ENCODE measurements at places on chromosomes 12 and 14. TPM values are rescaled to one million over a fixed set of nuclear protein-coding genes. Genes with fewer than 3 reads are reported as not detected.

DNA sequence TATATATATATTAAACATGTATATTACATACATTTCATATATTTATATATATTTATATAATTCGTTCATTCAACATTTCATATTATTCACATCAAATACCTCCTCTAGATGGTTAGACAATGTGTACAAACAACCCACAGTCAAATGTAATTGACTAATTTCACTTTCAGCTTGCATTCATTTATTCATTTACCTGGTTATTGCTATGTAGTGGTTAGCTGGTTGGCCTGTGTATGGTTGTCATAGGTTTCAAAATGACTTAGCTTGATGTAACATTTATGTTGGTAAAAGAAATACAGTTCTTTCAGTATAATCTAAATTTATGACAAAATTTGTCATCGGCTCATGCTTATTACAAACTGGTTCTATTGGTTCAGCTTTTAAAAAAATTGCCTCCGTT lies 389 bp downstream of the OR4K13 start:
- DNase-seq: no peak

GRCh38 chr14:26738571-26738970 lies 140.7 kb upstream of the NOVA1 start:
- peak; percentile 12 for DNase-seq

The RNFT2 gene
- polyA plus RNA-seq: 0.88 TPM

The IFNG-AS1 gene
- polyA plus RNA-seq: 0.31 TPM

Data from muscle of leg (tissue), 16 donors.